ENCODE measurements at places on chromosomes 13 and 19.

- no peak for DNase-seq
Observed at GRCh38 chr19:15296353-15296752, 36.0 kb downstream of the BRD4 start.

GRCh38 chr13:27381601-27382000 lies 42.8 kb upstream of the GTF3A start:
- no peak for DNase-seq

DNA sequence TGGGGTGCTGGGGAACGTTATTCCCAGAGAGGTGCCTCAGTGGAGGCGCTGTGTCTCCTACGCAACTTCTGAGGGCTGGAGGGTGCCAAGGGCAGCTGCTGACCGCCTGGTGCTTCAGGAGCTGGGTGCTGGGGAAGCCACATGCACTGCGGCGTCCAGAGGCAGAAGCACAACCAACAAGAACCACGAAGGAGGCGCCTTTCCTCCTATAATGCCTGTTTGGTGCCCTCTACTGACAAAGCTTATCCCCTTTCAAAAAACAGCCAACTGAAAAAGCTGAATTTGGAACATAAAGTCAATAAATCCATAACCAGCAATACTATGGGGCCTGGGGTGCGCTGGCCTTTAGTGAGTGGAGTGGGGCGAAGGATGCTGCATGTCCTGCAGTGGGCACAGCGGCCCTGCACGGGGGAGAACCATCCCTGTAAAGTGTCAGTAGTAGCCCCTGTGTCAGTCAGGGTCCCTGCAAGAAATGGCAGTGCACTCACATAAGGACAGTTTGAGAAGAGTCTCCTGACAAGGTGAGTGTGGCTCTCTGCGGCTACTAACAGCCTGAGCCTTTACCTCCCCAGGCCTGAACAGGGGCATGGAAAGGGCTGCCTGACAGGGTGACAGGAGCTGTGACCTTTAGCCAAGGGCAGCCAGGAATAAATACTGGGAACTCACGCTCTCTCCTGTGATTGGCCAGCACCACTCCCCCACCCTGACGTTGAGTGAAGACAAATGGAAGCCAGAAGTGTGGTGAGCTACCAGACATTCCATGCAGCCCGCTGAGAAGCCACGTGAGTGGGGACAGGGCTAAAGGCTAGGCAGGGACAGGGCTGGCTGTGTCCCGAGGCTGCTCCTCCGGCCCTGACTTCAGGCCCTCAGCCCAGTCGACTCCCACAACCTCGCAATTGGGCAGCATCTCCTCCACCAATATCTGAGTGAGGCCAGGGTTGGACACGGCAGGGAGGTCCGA lies 4.5 kb upstream of the B3GNT8 start:
- DNase-seq, result no peak

DNA sequence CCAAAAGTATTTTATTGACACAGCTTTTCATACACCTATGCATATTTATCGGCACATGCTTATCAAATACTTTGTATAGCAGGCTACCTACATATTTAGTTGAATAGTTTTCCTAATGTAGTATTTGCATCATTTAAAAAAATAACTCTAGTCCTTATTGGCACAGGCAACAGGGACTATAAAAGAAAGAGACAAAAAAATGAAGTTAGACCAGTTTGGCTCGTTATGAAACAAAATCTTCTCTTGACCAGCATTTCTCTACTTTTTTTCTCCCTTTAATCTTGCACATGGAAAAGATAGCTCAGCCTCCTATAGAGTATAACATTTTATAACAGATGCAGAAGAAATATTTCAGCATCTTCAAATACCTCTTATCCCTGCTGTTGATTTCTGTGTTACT lies 794.8 kb upstream of the MIR17HG start:
- DNase-seq, result no peak

- no peak for DNase-seq
Observed at GRCh38 chr19:3743486-3743885, 18.0 kb downstream of the APBA3 start.

DNA sequence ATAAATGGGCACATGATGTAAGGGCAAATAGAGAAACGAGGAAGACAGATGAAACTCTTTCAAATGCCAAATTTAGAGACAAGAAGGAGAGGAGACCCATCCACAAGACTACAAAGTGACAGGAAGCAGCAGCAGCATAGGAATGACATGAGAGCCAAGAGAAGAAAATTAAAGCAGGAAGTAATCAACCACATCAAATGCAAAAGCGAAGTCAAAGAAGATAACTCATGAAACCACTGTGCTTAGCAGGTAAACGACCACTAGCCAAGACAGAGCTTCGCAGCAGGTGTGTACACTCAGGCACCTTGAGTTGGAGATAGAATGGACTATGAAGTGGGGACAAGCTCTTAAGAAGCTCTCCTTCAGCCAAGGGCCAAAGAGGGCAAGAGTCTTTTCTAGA lies 64.1 kb downstream of the KLF12 start:
- DNase-seq, result no peak

Data from NCI-H1092 treated with DMSO at 0.1 percent for 48 hours (cell line).